ENCODE measurements at places on chromosomes 2 and 18.

- no peak for DNase-seq
Observed at GRCh38 chr18:66226782-66227181, 377.1 kb downstream of the CDH19 start.

GRCh38 chr2:121888189-121888557 lies 132.7 kb downstream of the TSN start:
- peak; percentile 5 for DNase-seq

- DNase-seq, result no peak
Observed at GRCh38 chr18:61912476-61912875, 19.7 kb upstream of the RNF152 start.

- no peak for DNase-seq
Observed at GRCh38 chr2:109527846-109528705, 85.7 kb downstream of the SEPTIN10 start.

GRCh38 chr2:3527886-3528785 lies 8.8 kb upstream of the ADI1 start:
- no peak for DNase-seq

- DNase-seq, result no peak
Observed at GRCh38 chr2:128487650-128488387, 169.2 kb upstream of the HS6ST1 start.

DNA sequence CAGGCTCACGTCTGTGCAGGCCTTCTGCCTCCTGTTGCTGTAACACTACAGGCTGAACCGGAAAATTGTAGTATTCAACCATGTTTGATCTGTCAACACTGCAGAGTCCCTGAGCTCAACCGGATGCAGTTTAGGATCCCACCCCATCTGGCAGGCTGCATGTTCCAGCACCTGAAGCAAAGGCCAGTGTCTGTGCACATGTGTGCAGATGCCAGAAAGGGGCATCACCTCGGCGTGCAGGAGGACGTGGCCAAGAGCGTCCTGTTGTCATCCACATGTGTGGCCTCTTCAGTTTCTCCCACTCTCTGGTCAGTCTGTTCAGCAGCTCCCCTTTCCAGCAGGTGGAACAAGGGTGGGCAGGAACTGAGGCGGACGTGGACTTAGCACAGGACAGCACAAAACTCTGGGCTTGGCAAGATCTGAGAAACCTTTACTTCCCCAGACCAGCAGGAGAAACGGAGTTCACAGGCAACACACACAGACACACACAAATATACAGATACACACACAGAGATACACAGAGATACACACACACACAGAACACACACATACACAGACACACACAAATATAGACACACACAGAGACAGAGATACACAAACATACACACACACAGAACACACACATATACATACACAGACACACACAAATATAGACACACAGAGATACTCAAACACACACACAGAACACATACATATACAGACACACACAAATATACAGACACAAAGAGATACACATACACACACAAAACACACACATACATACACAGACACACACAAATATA lies 111.3 kb downstream of the NDUFA10 start:
- DNase-seq, result no peak

GRCh38 chr18:39761273-39761672 lies 2193.8 kb upstream of the PIK3C3 start:
- DNase-seq, result peak; percentile 7

GRCh38 chr2:72759755-72760154 lies 66.1 kb downstream of the EXOC6B start:
- no peak for DNase-seq

- no peak for DNase-seq
Observed at GRCh38 chr18:13577091-13577697, 149.2 kb downstream of the FAM210A start.

- no peak for DNase-seq
Observed at GRCh38 chr2:193276560-193276959, 1081.8 kb upstream of the TMEFF2 start.

DNA sequence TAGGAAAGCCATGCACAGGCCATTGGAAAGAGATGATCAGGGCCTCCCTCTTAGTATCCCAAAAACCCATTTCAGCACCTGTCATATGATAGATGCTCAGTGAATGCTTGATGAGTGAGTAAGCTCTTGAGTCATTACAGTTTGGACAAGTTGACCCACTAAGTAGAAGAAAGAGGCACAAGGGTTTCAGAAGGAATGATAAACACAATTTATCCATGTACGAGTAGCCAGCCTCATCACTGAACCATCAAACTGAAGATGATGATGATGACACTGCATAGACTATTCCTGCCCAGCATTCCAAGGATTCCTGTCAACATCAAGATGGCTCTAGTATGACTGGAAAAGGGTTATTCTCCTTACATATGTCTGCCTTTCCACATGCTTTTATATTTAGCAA lies 596.0 kb downstream of the BCL11A start:
- DNase-seq, result no peak

DNA sequence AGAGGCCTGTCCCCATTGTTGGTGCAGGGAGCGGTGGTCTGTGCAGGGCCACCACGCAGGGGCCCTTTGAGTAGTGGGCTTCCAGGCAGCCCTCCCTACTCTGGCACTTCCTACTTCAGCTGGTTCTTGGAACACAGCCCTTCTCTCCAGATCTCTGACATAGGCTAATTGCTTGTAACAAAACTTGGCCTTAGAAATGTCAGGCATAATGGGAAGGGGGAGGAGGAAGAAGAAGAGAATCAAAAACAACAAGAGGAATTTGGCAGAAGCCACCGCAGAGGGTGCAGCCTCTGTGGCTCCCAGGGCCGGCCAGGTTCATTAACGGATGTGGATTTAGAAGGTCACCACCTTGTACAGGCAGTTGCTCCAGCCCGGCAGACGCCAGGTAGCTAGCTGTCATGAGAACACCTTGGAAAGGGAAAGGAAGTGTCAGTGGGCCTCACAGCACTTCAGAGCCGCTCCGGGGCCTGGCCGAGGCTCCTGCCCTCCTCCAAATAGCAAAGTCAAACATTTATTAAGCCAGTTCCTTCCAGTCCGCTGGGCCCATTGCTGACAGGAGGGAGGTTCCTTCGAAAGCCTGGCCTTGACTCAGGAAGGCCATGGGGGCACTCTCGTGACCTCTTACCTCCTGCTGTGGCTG lies 7.4 kb downstream of the BOD1L2 start:
- no peak for DNase-seq

DNA sequence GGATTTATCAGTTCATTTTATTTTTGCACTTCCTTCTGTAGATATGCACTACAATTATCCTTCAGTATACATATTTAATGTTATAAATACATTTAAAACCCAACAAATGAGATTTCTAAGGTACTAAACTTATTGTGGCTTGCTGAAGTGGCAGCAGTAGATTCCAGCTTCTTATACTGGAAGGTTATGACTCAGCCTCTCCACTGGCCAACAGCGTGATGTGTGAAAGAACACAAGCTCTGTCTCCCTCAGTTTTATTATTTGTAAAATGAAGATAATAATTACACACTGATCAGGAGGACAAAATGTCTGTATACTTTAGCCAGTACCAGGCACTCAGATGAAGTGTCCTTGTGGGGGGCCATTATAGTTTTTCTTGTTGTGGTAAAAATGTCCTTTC lies 1147.1 kb downstream of the CNTNAP5 start:
- no peak for DNase-seq

DNA sequence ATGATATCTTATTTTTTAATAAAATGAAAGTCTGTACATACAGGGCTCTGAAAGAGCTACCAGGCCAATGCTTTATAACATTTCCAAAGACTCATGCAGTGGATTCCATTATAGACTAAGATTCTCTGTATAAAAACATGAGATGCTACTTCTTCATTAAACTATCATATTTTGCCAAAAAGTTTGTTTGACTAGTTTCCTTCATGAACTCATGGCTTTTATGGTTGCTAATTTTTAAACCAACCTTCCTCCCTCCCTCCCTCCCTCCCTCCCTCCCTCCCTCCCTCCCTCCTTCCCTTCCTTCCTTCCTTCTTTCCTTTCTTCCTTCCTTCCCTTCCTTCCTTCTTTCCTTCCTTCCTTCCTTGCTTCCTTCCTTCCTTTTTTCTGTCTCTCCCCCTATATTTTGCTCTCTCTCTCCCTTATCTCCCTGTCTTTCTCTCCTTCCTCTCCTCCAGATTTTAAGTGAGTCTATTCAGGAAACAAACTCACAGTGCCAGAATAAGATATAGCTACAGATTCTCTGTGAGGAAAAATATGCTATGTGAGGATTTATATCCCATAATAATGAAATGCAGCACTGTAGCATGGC lies 961.5 kb upstream of the ZEB2 start:
- DNase-seq, result no peak

DNA sequence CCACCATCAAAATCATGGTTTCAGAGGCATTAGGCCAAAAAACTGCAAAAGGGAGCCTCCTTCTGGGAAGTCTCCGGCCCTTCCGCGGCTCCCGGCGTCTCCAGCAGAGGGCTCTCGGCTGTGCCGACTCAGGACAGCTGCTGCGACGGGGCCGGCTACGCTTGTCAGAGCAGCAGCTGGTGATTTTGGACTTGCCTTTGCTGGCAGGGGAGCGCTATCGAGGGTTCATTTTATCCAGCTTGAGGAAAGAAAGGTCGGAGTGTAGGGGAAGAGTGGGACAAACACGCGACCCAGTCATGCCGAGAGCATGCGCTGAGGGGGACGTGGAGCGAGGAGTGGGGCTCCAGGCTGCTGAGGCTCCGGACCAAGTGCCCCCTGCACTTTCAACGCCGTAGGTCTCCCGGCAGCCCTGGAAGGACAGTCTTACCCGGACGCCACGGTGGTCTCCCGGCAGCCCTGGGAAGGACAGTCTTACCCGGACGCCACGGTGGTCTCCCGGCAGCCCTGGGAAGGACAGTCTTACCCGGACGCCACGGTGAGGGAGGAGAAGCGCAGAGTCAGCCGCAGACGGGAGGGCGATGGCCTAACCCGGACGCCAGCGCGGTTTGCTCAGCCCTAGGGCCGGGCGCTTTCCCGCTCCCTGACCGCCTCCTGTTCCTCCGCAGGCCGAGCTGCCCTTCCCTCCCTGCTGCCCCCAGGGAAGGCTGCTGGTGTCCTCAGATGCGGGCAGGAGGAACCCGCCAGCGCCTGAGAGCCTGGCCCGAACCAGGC lies 21.7 kb downstream of the DDX18 start:
- DNase-seq, result peak; percentile 51

- DNase-seq, result peak; percentile 14
Observed at GRCh38 chr2:187912950-187913349, 358.7 kb upstream of the TFPI start.

GRCh38 chr2:15145046-15145817 lies 415.9 kb downstream of the NBAS start:
- no peak for DNase-seq

- DNase-seq, result no peak
Observed at GRCh38 chr18:24456549-24456948, 3.9 kb upstream of the HRH4 start.

GRCh38 chr2:121686218-121686617 lies 37.0 kb upstream of the CLASP1 start:
- no peak for DNase-seq

DNA sequence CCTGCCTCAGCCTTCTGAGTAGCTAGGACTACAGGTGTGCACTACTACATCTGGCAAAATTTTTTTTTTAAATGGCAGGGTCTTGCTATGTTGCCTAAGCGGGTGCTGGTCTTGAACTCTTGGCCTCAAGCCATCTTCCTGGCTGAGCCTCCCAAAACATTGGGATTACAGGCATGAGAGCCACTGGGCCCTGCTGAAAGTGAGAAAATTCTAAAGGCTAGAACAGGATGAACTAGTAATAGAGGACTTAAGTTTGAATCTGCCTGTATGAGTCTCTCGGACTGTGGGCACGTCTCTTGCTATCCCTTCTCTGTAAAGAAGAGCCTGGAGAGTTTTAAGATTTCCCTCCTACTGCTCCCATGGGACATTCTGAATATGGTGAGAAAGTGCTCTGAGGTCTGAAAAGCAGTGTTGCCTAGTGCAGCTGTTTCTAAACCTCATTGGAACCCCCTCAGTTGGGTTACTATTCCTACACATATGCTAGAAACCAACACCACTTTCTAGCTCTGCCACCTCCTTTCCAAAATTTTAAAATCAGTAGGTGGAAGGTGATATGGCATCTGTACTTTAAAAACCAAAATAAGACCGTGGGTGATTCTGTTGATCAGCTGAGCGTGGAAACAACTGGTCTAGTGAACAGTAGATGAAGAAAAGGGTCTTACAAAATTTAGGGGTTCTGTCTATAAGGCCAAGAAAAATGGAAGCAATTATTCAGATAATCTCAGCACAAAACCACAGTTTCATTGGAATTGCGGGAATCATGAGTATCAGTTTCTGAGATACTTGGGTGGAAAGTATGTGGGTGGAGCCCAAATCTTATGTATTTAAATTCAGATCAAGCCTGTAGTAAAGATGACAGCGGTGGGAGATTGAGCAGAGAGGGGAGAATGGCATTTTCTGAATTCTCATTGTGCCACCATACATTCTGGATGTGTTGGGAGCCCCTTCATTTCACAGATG lies 259.8 kb upstream of the CXCR4 start:
- no peak for DNase-seq

DNA sequence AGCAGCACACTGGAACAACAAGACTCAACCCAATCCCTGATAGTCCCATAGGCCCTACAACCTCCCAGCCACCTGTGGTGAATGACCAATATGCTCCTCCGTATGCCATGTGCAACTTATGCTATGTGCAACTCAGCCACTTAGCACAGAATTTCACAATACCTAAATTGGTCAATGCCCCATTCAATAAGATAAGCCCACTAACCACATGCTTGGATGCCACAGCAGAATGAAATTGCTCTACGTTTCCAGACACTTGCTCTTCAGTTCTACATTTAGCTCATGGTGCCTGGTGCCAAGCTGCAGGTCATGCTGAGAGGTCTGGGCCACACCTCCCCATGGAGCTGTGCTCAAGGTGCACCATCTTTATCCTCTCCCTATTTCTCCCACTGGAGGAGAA lies 159.8 kb downstream of the EN1 start:
- no peak for DNase-seq

DNA sequence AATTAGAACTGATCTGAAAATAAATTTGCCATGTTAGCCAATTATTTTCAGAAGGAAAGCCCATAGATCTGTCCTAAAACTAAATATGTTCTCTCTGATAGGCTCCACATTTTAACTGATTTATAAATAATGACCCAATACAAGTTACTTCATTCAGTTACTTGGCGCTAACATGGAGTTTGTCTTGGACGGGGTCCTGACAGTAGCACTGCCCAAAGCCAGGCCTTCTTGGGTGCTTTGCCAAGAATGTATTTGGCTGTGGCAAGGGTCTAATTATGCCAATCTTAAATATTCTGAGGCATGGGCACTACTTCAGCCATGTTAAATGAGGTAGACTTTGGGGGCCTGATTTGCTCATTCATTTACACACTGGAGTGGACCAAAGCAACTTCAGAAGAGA lies 135.0 kb upstream of the PKDCC start:
- no peak for DNase-seq

GRCh38 chr18:9746958-9747357 lies 38.9 kb downstream of the RAB31 start:
- no peak for DNase-seq

DNA sequence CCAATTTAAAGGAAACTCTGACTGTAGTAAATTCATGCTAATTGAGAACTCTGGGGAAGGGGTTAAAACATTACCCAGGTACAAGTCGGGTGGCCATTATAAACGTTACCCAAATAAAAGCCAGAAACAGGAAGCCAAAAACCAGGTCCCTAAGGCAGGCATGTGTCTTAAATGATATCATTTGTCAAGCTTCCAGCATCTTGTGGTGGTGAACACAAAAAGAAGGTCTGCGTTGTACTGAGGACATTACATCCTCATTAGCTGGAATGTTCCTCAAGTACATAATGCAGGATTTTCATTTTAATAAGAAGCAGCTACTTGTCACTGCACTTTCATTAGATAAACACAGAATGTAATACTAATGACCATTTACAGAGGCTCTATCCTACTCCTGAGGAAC lies 10.9 kb downstream of the PTGR3 start:
- no peak for DNase-seq

Data from foreskin keratinocyte (primary cell).